Activated effector memory CD4-positive, alpha-beta T cell treated with anti-CD3 and anti-CD28 coated beads, Interleukin-2, amount 50 U/mL, for 16 hours (primary cell): ENCODE measurements at places on chromosomes 2 and 18.

GRCh38 chr18:63550068-63550467 lies 7.9 kb downstream of the SERPINB12 start:
- no peak for DNase-seq

GRCh38 chr2:26757873-26758789 lies 6.0 kb upstream of the SLC35F6 start:
- DNase-seq, result no peak

DNA sequence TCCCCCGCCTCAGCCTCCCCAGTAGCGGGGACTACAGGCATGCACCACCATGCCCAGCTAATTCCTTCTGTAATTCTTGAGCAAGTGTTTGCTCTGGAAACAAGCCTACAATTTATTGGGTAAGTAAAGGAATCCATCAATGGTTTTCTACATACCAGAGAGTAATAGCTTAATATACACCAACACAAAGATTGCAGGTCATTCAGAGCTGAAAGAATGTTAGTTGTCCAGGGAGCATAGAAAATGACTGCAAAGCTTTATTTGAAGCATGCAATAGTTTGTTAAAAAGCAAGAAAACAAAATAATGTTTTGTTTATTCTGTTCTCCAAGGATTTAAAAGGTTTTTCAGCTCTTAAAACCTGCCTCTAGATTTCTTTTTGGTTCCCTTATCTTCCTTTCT lies 5.6 kb downstream of the IDH1 start:
- no peak for DNase-seq

DNA sequence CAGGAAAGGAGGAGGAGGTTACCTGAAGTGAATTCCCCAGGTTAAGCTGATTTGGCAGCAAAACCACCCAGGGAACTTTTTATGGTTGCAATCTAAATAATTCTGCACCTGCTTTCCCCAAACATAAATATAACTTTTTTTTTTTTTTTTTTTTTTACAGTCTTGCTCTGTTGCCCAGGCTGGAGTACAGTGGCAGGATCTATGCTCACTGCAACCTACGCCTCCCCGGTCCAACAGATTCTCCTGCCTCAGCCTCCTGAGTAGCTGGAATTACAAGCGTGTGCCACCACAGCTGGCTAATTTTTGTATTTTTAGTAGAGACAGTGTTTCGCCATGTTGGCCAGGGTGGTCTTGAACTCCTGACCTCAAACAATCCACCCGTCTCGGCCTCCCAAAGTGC lies 16.1 kb upstream of the PPP1CB start:
- no peak for DNase-seq

- no peak for DNase-seq
These were observed 215.4 kb downstream of the CMPK2 start for GRCh38 chr2:6650311-6650710.

GRCh38 chr2:214130114-214130513 lies 280.7 kb upstream of the VWC2L start:
- no peak for DNase-seq

GRCh38 chr2:51018145-51018544 lies 13.8 kb downstream of the NRXN1 start:
- no peak for DNase-seq

DNA sequence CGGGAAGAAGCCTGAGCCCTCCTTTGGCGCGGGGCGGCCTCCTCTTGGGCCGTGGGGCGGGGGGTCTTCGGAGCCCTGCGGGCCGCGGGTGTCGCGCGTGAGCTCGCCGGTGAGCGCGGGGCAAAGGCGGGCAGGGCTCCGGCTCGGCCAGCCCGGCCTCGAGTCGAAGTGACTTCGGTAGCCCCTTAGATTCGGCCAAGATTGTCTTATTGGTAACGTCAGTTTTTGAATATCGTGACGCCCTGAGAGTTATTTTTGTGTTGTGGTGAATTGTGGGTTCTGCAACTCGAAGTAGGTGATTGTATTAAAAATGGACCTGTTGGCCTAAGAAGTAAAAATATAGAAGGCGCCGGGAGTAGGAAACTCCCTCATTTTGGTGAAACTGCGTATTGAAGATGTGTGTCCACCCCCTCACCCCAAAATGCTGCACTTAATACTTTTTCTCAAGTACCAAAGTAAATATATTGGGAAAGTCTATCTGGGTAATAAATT lies 669 bp downstream of the MARCHF7 start:
- DNase-seq, result no peak

DNA sequence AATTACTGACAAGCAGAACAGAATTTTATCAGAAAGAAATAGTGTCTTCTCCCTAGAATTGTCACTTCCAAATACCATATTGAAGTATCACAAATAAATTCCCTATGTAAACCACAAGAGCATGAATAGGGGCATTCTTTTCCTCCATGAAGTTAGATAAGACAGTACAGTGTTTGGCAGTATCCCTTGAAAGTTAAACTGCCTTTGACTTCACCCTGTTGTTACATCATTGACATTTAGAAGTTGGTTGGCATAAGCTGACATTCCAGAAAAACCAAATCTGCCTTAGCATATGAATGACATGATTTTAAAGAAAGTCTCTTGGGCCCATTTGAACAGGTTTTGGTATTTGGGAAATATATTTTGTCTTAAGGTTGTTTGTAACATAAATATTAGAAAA lies 50.2 kb upstream of the OSR1 start:
- DNase-seq, result no peak

DNA sequence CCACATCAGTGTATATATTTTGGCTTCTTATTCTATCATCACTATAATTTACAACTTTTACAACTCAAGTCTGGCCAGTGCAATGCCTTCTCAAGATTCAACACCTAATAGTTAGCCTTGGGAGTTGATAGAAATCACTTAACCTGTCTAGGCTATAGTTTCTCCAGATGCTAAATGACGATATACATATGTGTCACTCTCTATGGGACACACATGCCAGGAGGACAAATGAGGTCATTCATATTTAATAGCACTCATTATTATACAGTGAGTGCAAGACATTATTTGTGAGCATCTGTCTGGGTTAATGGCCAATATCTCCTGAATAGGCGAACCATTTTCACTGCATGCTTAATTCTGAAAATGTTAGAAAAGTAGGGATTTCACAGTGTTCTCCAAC lies 89.8 kb downstream of the ALK start:
- no peak for DNase-seq

- DNase-seq, result no peak
These were observed 5.9 kb downstream of the LBX2 start for GRCh38 chr2:74493546-74493945.

DNA sequence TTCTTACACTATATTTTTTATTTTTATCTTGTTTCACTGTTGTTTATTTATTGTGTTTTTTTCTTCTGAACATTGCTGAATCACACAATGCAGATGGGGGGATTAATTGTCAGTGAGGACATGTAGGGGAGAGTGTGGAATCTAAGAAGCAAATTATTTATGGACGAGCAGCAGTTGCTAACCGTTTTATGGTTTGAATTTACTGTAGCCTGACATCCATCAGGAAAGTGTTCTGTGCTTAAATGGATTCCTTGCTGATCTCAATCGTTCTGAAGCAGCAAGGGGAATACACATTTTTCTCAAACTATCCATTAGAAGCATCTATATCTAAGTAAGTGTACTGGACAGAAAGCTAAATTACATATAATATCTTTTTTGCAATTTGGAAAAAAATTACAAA lies 119.5 kb downstream of the CD8B2 start:
- DNase-seq, result no peak

GRCh38 chr2:98465456-98466226 lies 21.0 kb downstream of the INPP4A start:
- DNase-seq, result peak; percentile 89

GRCh38 chr2:107712857-107713256 lies 113.8 kb upstream of the RGPD4 start:
- DNase-seq, result no peak

- no peak for DNase-seq
These were observed 51.0 kb downstream of the LAMA3 start for GRCh38 chr18:23740105-23740830.

DNA sequence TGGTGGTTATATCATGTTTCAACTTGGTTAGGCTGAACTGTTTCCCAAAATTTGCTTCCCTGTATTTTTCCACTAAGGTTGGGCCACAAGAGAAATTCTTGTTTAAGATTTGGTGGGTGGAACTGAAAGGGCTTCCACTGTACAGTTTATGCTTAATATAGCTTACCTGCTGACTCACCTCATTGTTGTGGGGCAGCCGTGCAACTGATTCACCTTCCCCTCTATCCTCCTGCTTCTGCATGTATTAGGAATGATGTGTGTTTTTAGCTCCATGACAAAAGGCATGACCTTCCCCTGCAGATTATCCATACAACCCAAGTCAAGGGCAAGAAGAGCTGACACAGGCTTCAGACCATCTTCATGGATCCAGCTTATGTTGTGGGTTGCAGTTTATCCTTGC lies 98.4 kb upstream of the GULP1 start:
- no peak for DNase-seq

- no peak for DNase-seq
These were observed 35.8 kb downstream of the RBKS start for GRCh38 chr2:27854229-27854862.

DNA sequence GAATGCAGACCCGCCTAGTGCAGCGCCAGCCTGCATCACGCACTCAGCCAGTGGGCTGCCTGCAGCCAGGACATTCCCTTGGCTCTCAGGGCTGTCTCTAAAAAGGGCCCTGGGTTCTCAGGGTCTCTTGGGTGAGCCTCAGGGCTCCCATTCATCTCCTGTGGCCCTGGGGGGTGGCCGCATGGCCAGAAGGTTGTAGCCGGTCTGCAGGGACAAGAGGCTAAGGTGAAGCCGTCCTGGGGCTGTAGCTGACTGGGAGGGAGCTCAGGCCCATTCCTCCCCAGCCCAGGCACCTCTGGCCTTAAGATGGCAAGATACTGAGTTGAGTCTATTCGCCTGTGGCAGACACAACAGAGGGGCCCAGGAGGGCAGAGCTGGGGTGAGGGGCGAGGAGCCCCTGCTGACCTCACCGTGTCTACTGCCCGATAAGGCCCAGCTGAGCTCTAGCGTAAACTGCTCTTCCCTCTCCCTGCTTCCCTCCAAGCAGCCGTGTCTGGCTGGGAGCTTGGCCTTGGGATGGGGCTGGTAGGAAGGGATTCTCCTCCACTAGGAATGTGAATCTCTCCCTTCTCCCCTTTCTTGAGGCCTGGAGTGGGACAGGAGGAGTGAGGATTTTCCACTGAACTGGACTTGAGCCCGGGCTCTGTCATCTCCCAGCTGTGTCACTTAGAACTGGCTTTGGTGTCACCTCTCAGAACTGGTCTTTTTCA lies 37.9 kb downstream of the INHBB start:
- DNase-seq, result no peak

- DNase-seq, result no peak
These were observed 31.0 kb downstream of the PXDN start for GRCh38 chr2:1713142-1713838.

DNA sequence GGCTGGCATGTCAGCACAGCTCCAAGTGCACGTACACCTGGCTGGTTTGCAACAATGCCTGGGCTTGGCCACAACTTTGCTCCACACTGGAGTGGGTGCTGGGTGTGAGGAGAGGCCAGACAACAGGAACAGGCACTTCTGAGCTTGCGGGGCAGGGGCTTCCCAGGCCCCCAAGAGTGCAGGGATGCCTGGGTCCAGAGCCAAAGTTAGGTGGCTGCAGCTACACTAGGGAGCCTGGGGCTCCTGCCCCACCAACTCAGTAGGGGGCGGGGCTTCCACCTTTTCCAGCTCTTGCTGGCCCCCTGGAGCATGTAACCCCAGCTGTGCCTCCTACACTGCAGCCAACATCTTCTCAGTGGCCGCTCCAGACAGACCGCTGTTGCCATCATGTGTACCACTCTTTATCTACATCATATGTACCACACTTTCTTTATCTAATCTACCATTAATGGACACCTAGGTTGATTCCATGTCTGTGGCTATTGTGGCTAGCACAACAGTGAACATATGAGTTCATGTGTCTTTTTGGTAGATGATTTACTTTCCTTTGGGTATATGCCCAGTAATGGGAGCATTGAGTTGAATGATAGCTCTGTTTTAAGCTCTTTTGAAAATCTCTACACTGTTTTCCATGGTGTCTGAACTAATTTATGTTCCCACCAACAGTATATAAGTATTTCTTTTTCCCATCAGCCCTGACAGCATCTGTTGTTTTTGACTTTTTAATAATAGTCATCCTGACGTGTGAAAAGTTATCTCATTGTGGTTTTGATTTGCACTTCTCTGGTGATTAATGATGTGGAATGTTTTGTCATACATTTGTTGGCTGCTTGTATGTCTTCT lies 87.9 kb downstream of the ZNF804A start:
- DNase-seq, result no peak

DNA sequence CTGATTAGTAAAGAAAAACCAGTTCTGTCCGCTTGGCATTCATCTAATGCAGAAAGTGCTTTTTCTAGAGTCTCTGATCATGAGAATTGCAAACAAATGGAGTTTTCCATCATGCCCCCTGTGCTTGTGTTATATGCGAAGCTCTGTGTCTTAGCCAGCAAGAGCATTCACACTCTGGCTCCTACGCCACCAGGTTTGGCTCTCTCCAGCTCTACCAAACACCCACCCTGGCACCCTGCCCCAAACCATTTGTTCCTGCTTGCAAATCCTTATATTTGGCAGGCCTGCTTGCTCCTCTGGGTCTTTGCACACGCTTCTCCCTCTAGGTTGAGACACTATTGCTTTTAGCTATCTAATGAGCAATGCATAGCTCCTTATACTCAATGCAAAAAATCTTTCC lies 204.1 kb upstream of the CYRIA start:
- DNase-seq, result no peak

DNA sequence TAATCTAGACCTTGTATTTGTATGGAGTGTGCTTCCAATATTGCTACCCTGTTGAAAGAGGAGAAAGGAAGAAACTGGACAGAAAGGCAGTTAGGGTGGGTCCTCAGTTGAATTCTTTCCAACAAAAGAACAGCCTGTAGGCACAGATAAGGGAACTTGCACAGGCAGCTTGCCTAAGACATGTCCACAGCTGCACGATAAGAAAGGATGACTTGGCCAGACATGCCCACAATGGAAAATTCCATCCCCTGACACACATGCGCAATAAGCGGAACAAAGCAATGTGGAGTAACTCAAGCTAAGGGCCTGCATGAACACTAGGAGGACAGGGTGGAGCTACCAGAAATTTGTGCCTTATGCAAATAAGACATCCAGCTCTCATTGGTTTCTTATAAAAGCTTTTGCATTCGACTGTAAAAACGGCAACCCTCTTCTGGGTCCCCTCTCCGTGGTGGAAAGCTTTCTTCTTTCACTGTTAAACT lies 1084.7 kb upstream of the NXPH2 start:
- no peak for DNase-seq

- no peak for DNase-seq
These were observed 153.9 kb upstream of the PELI1 start for GRCh38 chr2:64298161-64298560.

DNA sequence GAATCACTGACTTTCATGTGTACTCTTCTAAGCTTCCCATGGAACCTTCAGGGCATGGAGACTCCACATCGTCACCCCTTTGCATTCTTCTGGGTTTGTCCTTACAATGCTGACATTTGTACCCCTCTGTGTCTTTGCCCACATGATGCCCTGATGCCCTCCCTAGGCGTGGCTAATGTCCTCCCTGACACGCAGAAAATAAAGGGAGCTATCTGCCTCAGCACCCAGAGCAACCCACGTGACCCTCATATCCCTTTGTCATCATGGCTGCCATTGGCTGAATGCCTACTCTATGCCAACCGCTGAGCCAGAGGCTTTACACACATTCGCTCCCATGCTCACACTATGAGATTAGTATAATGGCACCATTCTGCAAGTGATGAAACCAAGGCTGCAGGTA lies 86.4 kb upstream of the KLHL29 start:
- DNase-seq, result no peak
